ENCODE measurements at places on chromosomes 16 and 17.
A peak's percentile ranks its signal among the peaks of the same experiment; 100 is the strongest.

DNA sequence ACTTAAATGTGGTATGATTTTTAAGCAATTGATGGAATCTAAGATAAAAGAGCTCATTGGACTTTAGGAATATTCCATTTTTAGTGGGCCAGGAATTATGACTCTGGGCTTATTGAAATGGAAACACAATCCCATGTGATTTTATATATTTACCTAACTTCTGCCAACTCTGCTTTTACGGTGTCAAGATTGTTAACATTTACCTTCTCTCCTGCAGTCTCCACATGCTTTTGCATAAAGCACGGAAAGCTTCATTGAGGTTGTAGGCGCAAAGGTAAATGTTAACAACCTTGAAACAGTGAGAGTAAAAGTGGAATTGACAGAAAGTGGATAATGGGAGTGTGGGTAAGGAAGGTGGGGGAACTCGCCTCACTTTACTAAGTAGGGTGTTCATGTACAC is 468.1 kb downstream of the PMP22 start:
- no peak for DNase-seq

- no peak for DNase-seq
These were observed 6.1 kb upstream of the ARHGAP23 start for GRCh38 chr17:38421871-38422827.

- DNase-seq, result no peak
These were observed 93.4 kb upstream of the TMEM132E start for GRCh38 chr17:34485999-34486398.

DNA sequence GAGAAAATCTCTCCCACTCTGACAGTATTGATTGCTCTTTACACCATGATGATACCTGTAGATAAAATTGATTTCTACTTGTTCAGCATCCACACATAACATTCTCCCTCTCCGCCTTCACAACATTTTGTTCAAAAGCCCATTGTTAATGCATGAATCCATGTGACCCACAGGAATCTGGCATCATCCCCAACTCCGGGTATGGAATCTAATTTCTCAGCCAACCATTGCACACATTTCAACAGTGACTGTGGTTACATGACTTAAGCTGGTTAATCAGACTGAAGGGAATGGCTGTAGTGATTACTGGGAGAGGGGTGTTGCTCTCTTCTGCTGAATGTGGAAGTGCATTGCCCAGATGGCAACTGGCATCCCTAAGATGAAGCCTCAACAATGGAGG is 161.4 kb upstream of the C16orf82 start:
- DNase-seq, result no peak

DNA sequence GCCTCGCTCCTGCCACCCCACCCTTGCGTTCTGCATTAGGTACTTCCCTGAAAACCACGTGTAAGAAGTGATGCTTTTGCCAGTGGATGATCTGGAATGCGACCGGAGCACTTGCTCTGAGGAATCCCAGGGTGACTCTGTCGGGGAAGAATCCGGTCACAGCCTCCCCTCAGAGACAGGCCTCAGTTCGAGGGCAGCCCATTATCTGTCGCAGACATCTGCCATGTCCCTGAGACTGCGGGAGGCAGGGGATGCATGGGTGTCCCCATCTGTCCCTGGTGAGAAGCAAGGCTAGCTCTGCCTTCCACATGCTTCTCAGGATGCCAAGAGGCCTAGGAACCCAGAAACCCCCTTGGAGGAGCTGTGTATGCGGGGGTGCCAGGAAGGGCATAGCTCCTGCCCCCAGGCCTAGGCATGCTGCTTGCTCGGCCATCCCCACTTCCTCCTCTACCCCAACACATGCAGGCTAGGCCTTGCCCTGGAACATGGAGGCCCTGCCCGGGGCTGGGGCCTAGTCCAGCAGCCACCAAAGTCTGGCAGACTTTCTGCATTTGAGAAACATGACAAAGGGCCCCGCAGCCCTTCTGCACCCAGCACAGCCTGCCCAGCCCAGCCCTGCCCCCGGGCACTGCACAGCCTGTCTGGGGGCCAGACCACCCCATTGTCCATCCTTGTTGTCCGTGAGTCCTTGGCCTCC is 20.5 kb downstream of the MNT start:
- DNase-seq, result no peak

DNA sequence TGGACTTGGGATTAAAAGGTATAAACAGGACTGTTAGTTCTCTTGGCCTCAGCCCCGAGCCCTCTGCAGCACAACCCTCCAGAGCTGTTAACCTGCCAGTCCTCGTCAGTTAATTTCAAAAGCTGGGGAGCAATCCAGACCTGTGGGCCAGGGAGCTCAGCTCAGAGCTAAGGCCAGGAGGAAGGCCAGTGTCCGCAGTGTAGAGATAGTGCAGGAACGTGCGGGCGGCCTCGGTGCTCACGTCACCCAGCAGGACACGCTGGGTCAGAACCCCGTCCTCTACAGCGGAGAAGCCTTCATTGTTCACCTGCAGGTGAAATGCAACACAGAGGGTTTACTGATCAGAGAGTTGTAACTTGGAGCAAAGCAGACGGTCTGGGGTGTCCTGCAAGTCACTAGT is 15.4 kb upstream of the NLRC3 start:
- DNase-seq, result no peak

- DNase-seq, result no peak
These were observed 17.1 kb upstream of the RNPS1 start for GRCh38 chr16:2284797-2285576.

DNA sequence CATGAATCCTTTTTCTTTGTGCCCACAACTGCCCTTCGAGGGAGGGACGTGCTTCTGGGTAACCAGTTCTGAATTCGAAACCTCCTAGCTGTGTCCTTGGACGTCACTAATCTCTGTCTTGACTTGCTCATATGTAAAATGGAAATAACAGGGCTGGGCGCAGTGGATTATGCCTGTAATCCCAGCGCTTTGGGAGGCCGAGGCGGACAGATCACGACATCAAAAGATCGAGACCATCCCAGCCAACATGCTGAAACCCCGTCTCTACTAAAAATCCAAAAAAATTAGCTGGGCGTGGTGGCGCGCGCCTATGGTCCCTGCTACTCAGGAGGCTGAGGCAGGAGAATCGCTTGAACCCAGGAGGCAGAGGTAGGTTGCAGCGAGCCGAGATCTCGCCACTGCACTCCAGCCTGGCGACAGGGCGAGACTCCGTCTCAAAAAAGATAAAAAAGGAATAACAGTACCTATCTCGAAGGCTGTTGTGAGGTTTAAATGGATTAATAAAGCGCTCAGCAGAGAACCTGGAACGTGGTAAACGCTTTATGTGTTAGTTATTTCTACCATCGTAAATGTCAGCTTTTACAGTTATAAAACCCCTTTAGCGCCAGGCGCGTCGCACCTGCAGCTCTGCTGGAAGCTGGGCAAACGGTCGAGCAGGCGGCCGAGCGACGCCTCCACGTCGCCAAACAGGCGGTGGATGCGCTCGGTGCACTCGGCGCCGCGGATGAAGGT is 641 bp downstream of the COG8 start:
- DNase-seq, result no peak

- DNase-seq, result no peak
These were observed 27.0 kb upstream of the MEIOC start for GRCh38 chr17:44629314-44629713.

GRCh38 chr17:50163843-50164696 is 1.7 kb upstream of the SGCA start:
- no peak for DNase-seq

- no peak for DNase-seq
These were observed 2.0 kb downstream of the PTX4 start for GRCh38 chr16:1486551-1487390.

GRCh38 chr17:32323811-32324491 is 18.0 kb downstream of the C17orf75 start:
- peak; percentile 31 for DNase-seq

DNA sequence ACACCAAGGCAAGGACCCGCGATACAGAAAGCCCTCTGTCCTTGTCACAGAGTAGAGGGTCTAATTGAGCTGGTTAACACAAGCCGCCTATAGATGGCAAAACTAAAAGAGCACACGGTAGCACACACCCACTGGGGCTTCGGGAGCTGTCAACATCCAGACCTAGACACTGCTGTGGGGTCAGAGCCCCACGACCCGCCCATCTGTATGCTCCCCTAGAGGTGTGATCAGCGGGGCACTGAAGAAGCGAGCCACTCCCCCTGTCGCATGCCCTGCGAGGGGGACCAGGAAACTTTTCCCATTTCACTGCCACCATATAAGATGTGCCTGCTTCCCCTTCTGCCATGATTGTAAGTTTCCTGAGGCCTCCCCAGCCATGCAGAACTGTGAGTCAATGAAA is 1255.8 kb upstream of the CDH8 start:
- no peak for DNase-seq

- no peak for DNase-seq
These were observed 109.4 kb downstream of the MRTFB start for GRCh38 chr16:14180481-14180944.

- peak; percentile 14 for DNase-seq
These were observed 375.9 kb downstream of the UTP18 start for GRCh38 chr17:51636291-51636690.

DNA sequence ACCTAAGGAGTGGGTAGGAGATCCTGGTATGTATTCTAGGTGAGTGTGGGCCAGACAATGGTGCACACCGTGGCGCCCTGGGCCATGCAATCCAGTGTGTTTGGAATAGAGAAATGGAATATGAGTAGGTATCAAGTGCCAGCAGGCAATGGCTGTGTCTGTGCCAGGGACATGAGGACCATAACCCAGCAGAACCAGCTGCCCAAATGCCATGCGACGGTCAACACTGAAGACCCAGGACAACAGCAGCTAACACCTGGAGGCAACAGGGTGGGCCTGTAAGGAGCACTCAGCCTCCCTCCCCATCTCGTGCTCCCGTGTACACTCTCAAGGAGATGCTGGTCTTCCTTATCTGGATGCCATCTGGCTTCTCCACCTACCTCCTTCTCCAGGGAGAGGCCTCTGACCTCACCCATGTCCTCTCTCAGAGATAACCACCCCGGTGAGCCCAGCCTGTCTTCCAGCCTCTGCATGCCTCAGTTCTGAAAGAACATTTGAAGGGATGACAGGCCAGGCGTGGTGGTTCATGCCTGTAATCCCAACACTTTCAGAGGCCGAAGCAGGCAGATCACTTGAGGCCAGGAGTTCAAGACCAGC is 750 bp upstream of the GSDMB start:
- DNase-seq, result no peak

GRCh38 chr16:86216591-86216990 is 293.7 kb upstream of the FOXF1 start:
- DNase-seq, result no peak

DNA sequence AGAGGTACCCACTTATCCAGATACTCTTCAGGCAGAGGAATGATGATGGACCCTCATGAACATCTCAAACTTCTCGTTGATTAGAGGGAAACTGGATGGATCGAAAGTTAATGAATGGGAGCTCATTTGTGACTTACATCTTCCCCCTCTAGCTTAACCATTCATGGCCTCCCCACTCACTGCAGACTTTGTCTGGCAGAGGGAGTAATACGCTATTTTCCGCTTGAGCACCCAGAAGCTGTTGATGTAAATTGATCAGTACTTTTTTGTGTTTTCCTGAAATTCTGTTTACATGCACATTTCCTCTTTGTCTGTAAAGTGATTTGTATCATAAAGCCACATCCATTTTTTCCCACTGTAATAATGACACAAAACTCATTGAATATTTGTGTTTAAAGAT is 239.1 kb upstream of the RBFOX1 start:
- DNase-seq, result no peak

GRCh38 chr16:60755907-60756306 is 1280.3 kb downstream of the CDH8 start:
- DNase-seq, result no peak

GRCh38 chr17:51683291-51683690 is 422.9 kb downstream of the UTP18 start:
- no peak for DNase-seq

- DNase-seq, result no peak
These were observed 15.9 kb downstream of the TBX2 start for GRCh38 chr17:61415374-61416210.

- no peak for DNase-seq
These were observed 112.1 kb downstream of the SNX11 start for GRCh38 chr17:48219617-48220016.

DNA sequence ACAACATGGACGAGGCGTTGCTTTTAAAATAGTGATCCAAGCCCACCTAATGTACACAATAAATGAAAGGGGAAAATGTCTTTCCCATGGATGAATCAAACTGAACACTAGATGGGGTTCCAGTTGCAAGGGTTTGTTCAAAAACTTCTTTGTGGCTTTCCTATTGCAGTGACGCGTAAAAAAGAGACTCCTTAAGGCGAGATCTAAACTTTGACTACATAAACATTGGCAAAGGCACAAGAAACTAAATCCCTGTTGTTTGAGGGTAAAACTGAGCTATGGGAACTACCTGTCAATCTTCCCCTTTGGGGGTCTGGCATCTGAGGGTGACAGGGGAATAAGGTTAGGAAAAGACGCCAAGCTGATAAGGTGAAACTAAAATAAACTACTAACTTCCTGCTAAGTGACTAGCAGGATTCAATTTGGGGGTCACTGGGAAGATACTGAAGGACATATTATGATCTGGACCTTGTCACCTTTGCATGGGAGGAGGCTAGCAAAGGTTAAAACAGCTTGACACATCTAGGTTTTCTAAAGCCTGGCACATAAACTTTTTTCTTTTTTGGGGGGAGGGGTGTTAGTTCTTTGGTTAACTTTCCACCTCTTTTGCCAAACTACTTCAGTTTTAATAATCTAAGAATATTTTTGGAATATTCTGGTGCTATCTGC is 4.7 kb downstream of the SALL1 start:
- DNase-seq, result no peak

- peak; percentile 53 for DNase-seq
These were observed 32.6 kb upstream of the TAC4 start for GRCh38 chr17:49880291-49881053.

DNA sequence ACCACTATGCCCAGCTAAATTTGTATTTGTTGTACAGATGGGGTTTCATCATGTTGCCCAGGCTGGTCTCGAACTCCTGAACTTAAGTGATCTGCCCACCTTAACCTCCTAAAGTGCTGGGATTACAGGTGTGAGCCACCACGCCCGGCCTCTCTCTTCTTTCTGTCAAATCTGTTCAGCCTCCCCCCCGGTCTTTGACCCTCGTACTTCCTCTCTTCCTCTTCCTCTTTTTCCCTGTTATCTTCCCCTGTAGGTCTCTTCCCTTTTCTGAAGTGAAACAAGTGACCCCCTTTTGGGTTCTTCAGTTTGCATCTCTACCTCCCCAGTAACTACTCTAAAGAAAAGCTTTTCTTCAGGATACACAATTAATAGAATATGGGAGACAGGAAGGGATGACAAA is 31.7 kb upstream of the DHX40 start:
- no peak for DNase-seq

All from MCF 10A (cell line).